ENCODE measurements at places on chromosomes 11 and 22.

- no peak for DNase-seq
Observed at GRCh38 chr22:38782402-38783094, 11.4 kb downstream of the DNAL4 start.

- DNase-seq: no peak
Observed at GRCh38 chr22:42877597-42878340, 20.7 kb upstream of the ARFGAP3 start.

DNA sequence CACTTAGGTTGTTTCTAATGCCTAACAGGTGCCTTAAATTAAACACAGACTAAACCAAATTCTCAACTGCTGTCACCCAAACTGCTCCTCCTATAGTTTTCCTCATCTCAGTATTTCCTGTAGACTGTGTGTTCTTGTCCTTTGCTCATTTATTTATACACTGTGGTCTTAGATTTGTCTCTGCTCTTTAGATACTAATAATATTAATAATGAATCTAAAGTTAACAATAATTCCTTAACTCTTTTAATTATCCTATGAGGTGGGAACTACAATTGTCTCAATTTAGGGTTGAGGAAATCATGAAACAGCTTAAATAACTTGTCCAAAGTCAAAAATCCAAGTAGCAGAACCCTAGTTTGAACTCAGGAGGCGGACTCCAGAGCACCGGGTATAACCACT lies 43.9 kb upstream of the YPEL1 start:
- DNase-seq: no peak

- no peak for DNase-seq
Observed at GRCh38 chr11:16226245-16226644, 130.1 kb downstream of the SOX6 start.

GRCh38 chr11:46537121-46537520 lies 56.7 kb downstream of the AMBRA1 start:
- no peak for DNase-seq

GRCh38 chr22:32016081-32016480 lies 27.0 kb upstream of the SLC5A1 start:
- no peak for DNase-seq

GRCh38 chr22:36365020-36365411 lies 22.8 kb downstream of the MYH9 start:
- DNase-seq: peak; percentile 79

DNA sequence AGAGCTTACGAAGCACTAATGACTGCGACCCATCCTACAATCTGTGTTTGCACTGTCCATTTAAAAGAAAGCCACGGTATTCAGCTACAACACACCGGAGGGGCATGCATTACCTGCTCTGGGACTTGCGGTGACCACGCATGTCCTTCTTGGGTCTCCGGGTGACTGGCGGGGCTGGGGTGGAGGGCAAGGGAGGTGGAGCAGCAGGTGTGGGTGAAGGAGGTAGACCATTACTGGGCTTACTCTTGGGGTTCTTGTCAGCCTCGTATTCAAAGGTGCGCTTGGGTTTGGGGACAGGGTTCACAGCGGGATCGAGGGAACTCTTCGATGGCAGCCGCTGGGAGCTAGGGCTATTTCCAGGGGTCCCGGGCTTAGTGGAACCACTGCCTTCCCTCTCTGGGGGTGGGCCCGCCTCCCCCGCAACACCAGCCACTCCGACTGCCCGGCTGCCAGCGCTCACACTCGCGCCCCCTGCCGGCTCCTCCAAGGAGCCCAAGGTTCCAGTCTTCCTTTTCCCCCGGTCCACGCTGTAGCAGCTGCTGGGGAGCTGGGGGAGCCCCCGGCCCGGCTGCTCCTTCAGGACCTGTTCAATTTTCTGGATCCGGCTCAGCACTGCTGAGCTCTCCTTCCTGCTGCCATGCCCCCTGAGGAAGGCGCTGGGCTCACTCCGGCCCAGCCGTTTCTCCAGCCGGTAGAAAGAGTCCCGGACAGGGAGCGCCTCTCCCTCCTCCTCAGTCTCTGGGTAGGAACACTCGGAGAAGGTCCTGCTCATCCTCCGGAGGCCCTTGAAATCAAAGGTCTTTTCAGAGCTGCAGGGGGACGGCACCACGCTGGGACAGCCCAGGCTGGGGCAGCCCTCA lies 47.5 kb downstream of the RPL27A start:
- no peak for DNase-seq

GRCh38 chr11:58433638-58434203 lies 5.8 kb upstream of the OR5B2 start:
- no peak for DNase-seq

- DNase-seq: no peak
Observed at GRCh38 chr11:132644520-132645239, 887.6 kb downstream of the OPCML start.

DNA sequence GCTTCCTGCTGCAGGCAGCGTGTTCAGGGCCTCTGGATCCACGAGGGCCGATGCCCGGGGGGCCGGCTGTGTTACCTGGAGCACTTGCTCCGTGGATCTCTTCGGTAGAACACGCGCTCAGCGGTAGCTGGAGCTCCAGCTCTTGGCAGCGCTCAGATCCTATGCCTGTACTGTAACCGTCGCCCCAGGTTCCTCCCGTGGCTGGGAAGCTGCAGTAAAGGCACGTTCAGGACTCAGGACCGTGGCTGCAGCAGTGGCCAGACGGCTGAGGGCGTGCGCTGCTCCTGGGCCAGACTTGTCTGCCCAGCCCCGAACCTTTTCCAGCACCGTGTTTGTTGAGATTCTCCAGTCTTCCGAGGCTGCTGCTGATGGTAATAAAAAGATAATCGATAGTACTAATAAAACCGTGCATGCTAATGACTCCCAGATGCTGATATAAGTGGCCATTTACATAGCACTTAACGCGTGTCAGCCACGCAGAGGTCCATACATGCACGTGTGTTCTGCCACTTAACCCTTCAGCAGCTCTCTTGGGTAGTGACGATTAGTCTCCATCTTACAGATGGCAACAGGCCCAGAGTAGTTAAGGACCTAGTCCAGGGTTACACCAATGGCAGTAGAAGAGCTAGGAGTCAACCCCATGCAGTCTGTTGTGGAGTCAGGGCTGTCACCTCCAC lies 1.4 kb downstream of the MOV10L1 start:
- no peak for DNase-seq

GRCh38 chr22:25078591-25078990 lies 121.1 kb upstream of the CRYBB3 start:
- no peak for DNase-seq

DNA sequence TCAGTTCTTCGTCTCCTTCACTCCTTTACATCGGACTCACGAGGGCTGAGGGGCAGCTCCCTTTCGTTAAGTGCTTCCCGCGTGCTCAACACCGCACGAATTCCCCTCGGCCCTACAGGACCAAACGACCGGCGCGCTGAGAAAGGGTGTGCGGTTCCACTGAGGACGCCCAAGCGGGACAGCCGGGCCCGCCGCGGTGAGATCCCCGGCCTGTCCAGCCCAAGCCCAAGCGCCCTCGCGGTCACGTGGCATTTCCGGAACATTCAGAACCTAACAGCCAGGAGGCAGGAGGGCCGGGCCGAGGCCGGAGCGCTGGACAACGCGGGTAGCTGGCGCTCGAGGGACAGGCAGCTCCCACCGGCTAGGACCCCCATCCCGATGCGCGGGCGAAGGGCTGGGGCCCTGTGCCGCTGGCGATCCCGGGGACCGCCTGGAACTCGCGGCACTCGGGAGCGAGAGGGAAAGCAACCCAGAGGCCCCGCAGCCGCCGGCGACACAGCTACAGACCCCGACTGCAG lies 737 bp upstream of the STIP1 start:
- DNase-seq: peak; percentile 29

- DNase-seq: no peak
Observed at GRCh38 chr22:30562366-30562765, 12.1 kb downstream of the GAL3ST1 start.

DNA sequence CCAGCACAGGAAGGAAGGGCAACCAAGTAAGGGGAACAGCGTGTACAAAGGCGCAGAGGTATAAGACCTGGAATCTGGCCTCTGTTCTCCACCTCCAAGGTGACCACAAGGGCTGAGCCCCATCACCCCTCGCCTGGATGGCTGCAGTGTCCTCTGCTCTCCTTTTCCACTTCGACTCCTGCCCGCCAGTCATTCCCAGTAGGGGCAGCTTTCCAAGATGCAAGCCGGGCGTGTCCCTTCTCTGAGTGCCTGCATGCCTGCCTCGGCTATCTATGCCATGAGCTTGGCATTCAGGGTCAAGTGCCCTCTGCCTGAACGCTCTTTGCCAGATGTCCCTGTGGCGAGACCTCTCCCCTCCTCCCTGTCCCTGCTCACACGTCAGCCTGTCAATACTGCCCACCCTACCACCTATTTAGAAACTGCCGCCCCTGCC lies 17.0 kb downstream of the FADS3 start:
- no peak for DNase-seq

GRCh38 chr11:32555091-32555490 lies 28.5 kb upstream of the EIF3M start:
- no peak for DNase-seq

- no peak for DNase-seq
Observed at GRCh38 chr11:106681435-106681834, 336.8 kb downstream of the GUCY1A2 start.

DNA sequence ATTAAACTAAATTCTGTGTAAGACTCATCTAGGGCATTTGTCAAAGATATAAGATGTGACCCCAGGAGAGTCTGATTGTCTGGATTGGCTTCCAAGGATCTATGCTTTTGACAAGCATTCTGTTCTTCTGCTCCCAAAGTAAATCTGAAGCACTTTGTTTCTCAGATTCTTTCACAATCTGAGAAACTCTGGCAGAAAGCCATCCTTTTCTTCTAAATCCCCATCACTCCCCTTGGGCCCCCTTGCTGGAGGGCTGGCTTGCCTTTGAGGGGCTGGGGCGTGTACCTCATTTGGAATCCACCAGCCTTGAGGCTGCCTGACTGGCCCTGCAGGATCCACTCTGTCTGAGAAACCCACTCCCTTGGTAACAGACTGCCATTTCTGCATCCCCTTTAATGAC lies 173.5 kb upstream of the CTSC start:
- no peak for DNase-seq

- no peak for DNase-seq
Observed at GRCh38 chr11:40506226-40506625, 953.2 kb downstream of the LRRC4C start.
